Natural killer cell (primary cell): ENCODE measurements at places on chromosomes 11 and 22. TPM values are rescaled to one million over a fixed set of nuclear protein-coding genes. Genes with fewer than 3 reads are reported as not detected.

Gene HEPACAM
- not detected for total RNA-seq

Gene API5
- 80.4 TPM for total RNA-seq

Gene KCNJ1
- total RNA-seq, result not detected

Gene ART1
- not detected for total RNA-seq

Gene CCDC88B
- 272 TPM for total RNA-seq

Gene SYT8
- not detected for total RNA-seq

Gene MIOX
- not detected for total RNA-seq

DNA sequence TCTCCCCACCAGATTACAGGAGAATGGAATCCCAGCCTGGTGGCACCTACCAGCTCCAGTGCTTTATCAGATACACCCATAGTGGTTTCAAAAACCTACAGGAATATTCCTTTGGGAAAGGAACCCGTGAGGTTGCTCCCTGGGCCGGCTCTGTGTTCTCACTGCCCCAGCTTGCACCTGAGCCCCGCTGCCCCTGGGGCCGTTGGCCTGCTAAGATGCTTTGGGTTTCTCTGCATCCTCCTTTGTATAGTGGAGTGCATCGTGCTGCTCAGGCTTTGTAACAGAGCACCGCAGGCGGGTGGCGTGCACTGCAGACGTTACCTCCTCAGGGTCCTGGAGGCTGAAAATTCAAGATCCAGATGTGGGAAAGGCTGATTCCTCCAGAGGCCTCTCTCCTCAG lies 414.1 kb downstream of the BRD1 start:
- H3K4me3 ChIP-seq, result no peak overlapping the region
- H3K27me3 ChIP-seq, result no peaks in the 10 kb centered on the region
- H3K36me3 ChIP-seq, result no peaks in the 10 kb centered on the region
- H3K4me1 ChIP-seq, result no peaks in the 10 kb centered on the region
- no peak for DNase-seq

DNA sequence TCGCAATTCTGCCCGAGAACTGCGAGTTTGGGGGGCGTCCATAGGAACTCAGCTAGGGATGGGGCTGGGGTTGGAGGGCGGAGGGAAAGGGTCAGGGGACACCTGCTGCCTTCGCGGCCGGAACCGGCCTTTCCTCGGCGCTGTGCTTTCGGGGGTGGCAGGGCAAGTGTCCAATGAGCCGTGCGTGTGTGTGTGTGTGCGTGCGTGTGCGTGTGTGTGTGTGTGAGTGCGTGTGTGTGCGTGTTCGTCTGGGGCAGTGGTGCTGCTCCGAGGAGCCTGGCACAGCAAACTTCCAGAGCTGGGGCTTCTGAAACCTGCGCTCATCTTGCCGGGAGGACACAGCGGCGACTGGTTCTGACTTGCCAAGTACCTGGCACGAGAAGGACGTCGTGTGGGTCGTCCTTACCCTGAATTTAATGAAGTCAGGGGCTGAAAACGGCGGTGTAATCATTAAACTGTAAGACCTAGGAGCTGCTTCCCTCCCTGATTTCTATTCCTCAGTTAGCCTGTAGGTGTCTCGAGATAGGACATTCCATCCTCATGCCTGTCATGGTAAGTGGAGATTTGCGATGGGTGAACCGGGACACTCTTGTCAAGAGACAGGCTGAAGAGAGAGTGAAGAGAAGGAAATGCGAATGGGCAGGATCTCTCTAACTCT lies 27.0 kb upstream of the AMOTL1 start:
- peak; percentile 16 for DNase-seq
- no peaks in the 10 kb centered on the region for H3K36me3 ChIP-seq
- H3K4me3 ChIP-seq, result no peak overlapping the region
- peaks cover 14% of the 10 kb centered on the region for H3K27me3 ChIP-seq
- H3K27ac ChIP-seq, result no peak overlapping the region
- peaks cover 9% of the 10 kb centered on the region for H3K4me1 ChIP-seq

DNA sequence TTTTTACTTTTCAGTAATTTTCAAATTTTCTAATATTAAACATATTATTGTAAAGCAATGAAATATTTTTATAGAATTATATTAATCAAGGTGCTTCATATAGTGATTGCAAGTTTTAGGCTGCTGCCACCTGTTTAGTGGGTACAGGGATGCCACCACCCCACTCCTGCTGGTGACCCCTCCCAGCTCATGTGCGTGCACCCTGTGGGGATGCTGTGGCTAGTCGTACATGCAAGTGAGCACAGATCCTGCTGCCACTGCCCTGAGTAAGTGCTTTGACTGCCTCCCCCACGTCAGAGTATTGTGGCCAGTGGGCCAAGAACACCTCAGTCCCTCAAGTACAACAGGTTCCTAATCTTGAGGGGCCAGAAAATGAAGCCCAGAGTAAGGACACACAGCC lies 320.1 kb upstream of the DDI1 start:
- no peaks in the 10 kb centered on the region for H3K27me3 ChIP-seq
- no peaks in the 10 kb centered on the region for H3K4me1 ChIP-seq
- DNase-seq, result no peak
- H3K27ac ChIP-seq, result no peak overlapping the region
- no peaks in the 10 kb centered on the region for H3K36me3 ChIP-seq

DNA sequence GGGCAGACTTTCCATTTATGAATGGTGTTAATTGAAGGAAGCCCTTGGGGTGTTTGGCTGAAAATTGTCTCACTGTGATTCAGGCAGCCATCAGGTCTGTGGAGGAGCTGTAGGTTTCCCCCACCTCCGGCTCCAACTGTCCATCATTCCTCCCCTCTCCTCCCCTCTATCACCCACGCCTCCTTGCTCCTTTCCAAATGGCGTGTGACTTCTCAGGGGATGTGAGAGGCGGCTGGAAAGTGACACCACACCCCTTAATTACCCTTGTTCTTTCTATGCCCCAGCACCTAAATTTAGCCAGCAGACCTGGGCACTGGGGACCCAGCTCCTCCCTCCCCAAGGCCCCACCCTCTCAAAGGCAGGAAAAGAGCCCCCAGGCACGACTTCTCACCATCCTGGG lies 38.1 kb upstream of the SYT7 start:
- no peaks in the 10 kb centered on the region for H3K27me3 ChIP-seq
- no peaks in the 10 kb centered on the region for H3K4me1 ChIP-seq
- H3K27ac ChIP-seq, result no peak overlapping the region
- no peak overlapping the region for H3K4me3 ChIP-seq
- no peak for DNase-seq

DNA sequence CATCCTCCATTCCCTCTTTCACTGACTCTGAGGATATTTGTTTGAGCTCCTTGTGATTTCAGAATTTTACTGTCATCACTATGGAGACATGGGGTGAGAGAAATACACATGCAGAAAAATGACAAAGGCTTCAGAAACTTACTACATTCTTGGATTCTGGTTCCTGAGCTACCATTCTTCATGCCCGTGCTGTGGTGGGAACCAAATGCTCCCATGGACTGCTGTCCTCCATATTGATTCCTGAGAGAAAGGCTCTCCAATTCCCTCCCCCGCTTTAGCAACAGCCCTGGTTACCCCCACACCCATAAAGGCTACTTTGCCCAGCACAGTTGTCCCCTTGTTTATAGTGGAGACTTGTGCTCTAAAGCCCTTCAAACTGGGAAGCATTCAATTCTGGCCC lies 195.4 kb downstream of the RRAS2 start:
- H3K36me3 ChIP-seq, result no peaks in the 10 kb centered on the region
- H3K4me3 ChIP-seq, result no peak overlapping the region
- DNase-seq, result no peak

- no peaks in the 10 kb centered on the region for H3K4me1 ChIP-seq
- DNase-seq, result no peak
- no peaks in the 10 kb centered on the region for H3K36me3 ChIP-seq
- no peak overlapping the region for H3K27ac ChIP-seq
Measured at GRCh38 chr22:44947049-44947448, 62.8 kb downstream of the PHF21B start.

DNA sequence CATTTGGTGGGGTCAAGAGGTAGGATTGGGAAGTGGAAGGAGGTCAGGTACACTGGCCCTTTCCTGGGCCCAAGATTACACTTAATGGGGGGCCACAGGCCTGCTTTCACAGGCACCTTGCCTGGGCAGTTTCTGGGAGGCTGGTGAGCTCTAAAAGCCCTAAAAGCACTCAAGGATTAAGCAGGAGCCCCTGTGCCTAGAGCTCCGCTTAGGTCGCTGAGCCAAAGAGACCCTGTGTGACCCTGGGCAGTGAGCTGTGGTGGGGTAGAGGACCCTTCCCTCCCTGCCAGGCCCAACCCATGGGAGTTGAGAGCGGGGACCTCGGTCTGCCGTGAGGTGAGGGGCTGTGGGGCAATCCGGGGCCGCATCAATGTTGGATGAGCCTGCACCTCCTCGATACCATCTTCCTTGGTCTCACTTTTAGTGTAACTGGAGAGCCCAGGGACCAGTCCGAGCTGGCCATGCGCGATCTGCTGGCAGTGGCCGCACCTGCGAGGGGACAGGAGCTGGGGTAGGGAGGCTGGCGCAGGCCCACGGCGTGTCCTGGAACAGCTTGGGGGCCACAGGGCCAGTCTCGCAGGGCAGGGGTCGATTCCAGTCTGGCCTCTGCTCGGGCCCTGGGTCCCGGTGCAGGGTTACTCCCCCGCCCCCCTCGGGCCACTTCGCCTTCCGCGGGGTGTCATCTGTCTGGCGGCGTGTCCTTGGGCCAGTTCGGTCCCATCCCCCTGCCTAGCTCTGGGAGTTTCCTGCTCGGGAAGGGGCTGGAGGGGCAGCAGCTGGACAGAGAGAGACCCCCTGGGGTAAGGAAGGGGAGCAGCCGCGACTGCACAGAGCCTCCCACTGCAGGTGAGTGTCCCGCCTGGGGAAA lies 44.3 kb downstream of the EIF3F start:
- peaks cover 2% of the 10 kb centered on the region for H3K27me3 ChIP-seq
- H3K4me3 ChIP-seq, result no peak overlapping the region
- H3K4me1 ChIP-seq, result peaks cover 9% of the 10 kb centered on the region

GRCh38 chr11:124402326-124402922 lies 3.6 kb upstream of the OR8B3 start:
- no peaks in the 10 kb centered on the region for H3K27me3 ChIP-seq
- H3K27ac ChIP-seq, result no peak overlapping the region
- peak; percentile 59 for DNase-seq
- H3K4me3 ChIP-seq, result no peak overlapping the region
- no peaks in the 10 kb centered on the region for H3K36me3 ChIP-seq
- no peaks in the 10 kb centered on the region for H3K4me1 ChIP-seq

DNA sequence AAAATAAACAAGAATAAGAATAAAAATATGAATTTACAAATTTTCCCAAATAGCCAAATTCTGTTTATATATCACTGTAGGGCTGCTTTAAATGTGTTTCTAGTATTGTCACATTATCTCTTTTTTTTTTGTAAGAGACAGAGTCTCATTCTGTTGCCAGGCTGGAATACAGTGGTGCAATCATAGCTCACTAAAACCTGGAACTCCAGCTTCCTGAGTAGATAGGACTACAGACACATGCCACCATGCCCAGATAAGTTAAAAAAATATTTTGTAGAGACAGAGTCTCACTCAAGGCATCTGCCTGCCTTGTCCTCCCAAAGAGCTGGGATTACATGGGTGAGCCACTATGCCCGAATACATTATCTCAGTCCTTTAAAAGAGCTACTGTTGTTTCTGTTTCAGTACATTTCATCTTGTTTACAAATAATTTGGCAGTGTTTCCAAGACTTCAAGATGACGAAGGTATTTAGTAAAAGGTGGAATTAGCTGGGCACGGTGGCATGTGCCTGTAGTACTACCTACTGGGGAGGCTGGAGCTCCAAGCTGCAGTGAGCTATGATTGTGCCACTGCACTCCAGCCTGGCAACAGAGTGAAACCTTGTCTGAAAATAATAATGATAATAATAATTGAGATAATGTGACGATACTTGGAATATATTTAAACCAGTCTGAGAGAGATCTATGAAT lies 6.0 kb downstream of the FOLH1 start:
- no peak overlapping the region for H3K27ac ChIP-seq
- no peaks in the 10 kb centered on the region for H3K4me1 ChIP-seq
- DNase-seq, result no peak
- H3K36me3 ChIP-seq, result no peaks in the 10 kb centered on the region
- no peaks in the 10 kb centered on the region for H3K27me3 ChIP-seq

DNA sequence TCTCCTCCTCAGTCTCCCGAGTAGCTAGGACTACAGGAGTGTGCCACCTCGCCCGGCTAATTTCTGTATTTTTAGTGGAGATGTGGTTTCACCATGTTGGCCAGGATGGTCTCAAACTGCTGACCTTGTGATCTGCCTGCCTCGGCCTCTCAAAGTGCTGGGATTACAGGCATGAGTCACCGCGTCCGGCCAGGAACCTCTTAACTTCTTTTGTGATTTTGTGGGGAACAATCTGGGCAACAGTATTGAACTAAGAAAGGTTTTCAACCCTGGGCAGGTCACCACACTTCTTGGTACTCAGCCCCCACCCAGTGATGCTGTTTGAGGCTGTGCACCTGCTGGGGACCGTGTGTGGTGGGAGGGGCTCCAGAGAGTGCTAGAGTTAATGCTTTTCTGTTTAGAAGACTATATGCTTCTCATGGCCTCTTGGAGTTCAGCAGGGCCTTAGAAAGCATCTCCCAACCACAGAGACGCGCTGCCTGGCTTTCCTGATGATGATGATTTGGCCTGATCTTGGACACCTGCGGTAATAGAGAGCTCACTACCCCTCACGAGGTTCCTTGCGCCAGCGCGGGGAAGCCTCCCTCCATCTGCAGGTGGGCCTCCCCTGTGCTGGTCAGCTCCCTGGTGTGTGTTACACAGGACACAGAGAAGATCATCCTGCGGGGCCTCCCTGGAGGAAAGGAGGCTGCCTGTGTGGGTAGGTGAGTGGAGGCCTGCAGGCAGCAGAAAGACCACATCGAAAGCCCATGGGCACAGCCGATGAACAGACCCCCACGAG lies 1.2 kb downstream of the DENND6B start:
- no peaks in the 10 kb centered on the region for H3K27me3 ChIP-seq
- peaks cover 17% of the 10 kb centered on the region for H3K4me1 ChIP-seq
- no peak overlapping the region for H3K27ac ChIP-seq
- no peak for DNase-seq

GRCh38 chr11:18705651-18706281 lies 7.2 kb downstream of the TMEM86A start:
- DNase-seq, result peak; percentile 52
- H3K36me3 ChIP-seq, result no peaks in the 10 kb centered on the region
- no peak overlapping the region for H3K27ac ChIP-seq
- no peaks in the 10 kb centered on the region for H3K27me3 ChIP-seq

- H3K36me3 ChIP-seq, result no peaks in the 10 kb centered on the region
- H3K27ac ChIP-seq, result no peak overlapping the region
- H3K4me3 ChIP-seq, result no peak overlapping the region
- H3K4me1 ChIP-seq, result no peaks in the 10 kb centered on the region
Measured at GRCh38 chr11:2655834-2656622, 43.8 kb downstream of the KCNQ1OT1 start.

- DNase-seq, result no peak
- H3K27me3 ChIP-seq, result no peaks in the 10 kb centered on the region
- H3K27ac ChIP-seq, result no peak overlapping the region
- no peak overlapping the region for H3K4me3 ChIP-seq
- peaks cover 74% of the 10 kb centered on the region for H3K36me3 ChIP-seq
Measured at GRCh38 chr11:8638300-8638699, 44.2 kb downstream of the TRIM66 start.

DNA sequence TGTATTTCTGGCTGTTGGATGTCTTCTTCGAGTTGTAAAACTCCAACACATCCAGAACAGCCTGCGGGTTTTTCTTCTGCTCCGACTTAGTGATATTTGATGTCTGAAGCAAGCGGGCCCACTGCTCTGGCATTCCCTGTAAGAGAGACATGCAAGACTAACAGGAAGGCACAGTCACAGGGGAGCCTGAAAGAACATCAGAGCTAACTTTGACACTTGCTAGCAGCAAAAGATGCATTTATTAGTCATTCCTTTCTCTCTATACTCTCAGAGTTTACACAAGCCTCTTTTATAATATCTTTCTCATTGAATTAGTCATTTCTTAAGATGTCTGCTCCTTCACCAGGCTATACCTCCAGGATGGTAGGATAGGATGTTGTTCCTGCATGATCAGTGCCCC lies 77.8 kb upstream of the GDPD4 start:
- H3K4me3 ChIP-seq, result no peak overlapping the region
- H3K36me3 ChIP-seq, result peaks cover 5% of the 10 kb centered on the region
- no peaks in the 10 kb centered on the region for H3K27me3 ChIP-seq
- no peaks in the 10 kb centered on the region for H3K4me1 ChIP-seq
